HEK293T (cell line): ENCODE measurements at places on chromosomes 3 and 15.
A peak's percentile ranks its signal among the peaks of the same experiment; 100 is the strongest.

- DNase-seq, result no peak
Measured at GRCh38 chr15:29099131-29099880, 170.3 kb downstream of the NSMCE3 start.

DNA sequence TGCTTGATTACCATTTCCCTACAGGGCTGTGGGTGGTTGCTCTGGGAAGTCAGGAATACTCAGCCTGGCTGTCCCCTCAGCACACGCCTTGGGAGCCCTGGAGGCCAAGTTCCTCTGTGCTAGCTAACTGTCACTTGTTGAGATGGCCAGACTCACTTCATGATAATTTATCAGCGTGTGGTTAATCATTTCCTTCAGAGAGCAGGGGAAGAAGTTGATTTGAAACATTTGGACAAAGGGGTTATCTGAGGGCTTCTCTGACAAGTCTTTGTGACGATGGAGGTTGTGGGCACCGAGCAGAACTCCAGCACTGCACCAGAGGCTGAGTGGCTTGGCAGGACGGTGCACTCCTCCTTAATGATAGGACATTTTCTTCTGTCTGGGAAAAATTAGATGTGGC is 61.9 kb downstream of the WHAMM start:
- no peak for DNase-seq

DNA sequence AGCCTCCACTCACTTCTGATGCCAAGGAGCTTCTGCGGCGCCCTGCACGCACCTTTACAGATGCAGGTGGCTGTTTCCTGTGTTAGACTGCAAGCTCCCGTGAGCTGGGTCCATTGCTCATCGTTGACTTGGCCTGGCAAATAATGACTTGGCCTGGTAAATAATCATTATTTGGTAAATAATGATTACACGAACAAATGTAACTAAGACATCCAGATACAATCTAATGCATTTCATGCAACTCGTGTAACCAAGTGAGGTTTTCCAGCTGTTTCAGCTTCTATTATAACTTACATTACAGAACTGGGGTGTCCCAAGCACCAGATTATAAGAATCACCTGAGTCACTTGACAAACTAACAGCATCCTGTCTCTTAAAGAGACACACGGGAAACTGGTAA is 92.1 kb upstream of the BHLHE40 start:
- DNase-seq, result no peak

DNA sequence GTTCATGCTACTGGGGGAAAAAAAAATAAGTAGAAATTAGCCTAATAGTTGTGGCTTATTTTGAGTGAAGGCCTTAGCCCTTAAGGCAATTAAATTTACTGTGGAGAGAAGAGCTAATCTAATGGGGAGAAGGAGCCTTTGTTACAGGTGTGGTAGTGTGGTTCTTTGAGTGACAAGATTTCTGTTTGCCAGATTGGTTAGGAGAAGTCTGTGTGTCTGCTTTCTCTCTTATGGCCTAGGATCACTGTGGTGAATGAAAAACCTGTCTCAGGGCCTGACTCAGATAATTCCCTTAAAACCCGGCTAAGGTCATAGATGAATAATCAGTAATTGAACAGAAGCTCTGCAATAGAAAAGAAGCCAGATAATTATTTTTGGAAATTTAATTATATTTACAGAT is 27.0 kb downstream of the OPA1 start:
- no peak for DNase-seq

- DNase-seq, result no peak
Measured at GRCh38 chr3:47536221-47536891, 22.8 kb upstream of the ELP6 start.

- no peak for DNase-seq
Measured at GRCh38 chr3:72165317-72165716, 380.4 kb upstream of the PROK2 start.

DNA sequence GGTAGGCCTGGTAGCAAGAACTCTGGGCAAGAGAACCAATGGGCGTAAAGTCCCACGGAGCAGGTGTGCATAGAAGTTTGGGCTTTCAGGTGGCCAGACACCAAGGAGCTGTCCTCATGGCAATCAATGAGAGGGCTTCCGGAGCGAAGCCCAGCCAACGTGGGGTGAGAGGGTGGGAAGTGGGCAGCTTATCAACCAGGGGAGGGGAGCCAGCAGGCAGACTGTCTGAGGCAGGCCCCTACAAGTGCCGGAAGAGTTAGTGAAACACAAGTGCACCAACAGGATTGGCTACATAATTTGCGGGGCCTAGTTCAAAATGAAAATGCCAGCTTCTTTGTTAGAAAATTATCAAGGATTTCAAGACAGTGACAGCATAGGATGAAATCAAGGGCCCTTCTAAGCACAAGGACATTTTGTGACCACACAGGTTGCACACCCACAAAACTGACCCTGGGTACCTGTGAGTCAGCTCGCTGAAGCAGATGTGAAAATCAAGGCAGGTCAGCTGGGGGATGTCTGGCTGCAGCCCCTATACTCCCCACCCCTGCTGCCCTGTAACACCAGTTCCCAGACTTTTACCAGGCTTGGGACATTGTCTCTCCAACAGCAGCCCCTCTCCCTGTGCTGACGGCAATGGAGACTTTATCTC is 102.1 kb upstream of the ETV5 start:
- DNase-seq, result no peak

- no peak for DNase-seq
Measured at GRCh38 chr15:100783291-100783690, 96.3 kb upstream of the ALDH1A3 start.

DNA sequence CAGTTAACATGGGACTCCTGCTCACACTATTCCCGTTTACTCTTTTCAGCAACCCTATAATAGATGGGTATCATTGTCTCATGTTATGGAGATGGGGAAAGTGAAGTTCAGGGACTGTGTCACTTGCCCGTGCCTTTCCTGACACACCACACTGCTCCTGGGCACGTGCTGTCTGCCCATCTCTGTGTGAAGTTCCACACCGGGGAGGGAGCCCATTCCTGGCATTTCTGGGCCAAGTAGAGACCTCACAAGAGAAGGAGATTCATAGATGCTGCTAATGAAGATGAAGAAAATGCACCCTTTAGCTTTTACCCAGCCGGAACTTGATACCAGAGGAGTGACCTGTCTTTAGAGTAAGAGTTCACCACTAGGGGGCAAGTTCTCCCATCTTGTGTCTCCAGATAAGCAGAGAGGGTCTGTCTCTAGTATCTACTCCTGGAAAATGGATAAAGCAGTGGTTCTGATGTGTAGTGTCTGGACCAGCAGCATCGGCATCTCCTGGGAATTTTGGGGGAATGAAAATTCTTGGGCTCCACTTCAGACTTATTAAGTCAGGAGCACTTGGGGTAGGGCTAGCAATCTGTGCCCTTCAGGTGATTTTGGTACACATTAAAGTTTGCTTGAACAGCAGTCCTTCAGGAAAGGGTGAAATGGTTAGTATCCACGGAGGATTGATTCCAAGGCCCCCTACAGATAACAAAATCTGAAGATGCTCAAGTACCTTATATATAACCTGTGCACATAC is 2.0 kb upstream of the TOPBP1 start:
- DNase-seq, result peak; percentile 63

GRCh38 chr3:119580067-119580760 is 922 bp downstream of the ADPRH start:
- DNase-seq, result no peak

DNA sequence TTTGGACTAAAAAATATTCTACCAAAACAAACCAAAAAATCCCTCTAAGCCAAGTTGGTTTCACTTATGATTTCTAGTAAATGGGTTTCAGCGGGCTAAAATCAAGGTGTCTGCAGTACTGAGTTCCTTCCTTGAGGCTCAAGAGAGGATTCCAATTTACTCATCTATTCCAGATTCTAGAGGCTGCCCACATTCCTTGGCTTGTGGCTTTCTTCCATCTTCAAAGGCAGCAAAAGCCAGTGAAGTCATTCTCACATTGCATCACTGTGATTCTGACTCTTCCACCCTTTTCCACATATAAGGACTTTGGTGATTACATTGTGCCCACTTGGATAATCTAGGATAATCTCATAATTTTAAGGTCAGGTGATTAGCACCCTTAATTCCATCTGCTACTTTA is 48.1 kb downstream of the DPPA2 start:
- DNase-seq, result no peak

GRCh38 chr3:149771652-149772271 is 19.5 kb upstream of the COMMD2 start:
- DNase-seq, result peak; percentile 70

DNA sequence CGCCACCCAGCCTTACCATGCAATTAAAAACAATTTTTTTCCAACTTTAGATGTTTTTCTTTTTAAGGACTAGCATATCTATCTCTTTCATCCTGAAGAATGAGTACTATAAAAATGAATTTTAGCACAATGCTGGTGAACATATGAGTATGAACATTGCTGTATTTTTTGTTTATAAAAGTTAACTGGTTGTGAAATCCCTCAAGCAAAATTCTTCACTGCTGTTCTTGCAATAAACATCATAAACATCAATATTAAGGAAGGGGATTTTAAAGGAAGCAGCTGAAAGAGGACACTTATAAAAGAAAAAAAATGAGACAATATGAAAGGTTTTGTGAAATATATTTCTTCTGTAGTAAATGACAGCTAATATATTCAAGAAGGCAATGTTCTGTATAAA is 3.0 kb downstream of the PLSCR4 start:
- DNase-seq, result no peak

DNA sequence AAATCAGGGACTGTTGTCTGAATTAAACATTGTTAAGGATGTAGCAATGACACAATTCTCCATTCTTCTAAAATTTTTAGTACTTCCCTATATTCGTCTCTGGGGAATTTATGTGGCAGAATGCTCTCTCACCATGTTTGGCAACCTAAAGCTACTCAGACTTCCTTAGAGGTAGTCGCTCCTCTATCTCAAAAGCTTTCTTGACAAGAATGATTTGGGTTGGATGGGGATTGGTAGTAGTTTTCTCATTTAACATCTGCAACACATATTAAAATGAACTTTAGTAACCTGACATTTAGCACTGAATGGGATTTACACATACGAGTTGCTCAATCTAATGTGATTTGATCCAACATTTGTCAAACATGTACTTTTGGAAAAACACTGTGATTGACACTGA is 233.3 kb downstream of the RBMS3 start:
- DNase-seq, result no peak

GRCh38 chr3:20160230-20160629 is 25.8 kb downstream of the SGO1 start:
- no peak for DNase-seq

- DNase-seq, result no peak
Measured at GRCh38 chr15:70254311-70254869, 156.7 kb upstream of the TLE3 start.

DNA sequence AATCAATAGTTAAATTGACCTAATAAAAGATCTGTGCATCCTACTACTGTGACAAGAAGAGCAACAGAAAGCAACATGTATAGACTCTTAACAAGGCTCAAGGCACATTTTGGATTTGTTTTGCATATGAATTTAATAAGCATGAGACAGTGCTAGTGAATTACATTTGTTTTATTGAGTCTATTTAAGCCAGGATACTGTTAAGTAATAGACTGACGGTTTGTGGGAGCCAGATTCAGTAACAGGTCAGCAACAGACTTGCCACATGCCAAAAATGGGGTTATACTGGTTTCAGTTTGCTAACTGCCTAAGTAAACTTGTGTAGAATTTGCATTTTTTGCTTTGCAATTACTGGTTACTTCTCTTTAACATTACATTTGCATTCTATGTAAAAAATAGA is 54.0 kb downstream of the MBNL1 start:
- no peak for DNase-seq

DNA sequence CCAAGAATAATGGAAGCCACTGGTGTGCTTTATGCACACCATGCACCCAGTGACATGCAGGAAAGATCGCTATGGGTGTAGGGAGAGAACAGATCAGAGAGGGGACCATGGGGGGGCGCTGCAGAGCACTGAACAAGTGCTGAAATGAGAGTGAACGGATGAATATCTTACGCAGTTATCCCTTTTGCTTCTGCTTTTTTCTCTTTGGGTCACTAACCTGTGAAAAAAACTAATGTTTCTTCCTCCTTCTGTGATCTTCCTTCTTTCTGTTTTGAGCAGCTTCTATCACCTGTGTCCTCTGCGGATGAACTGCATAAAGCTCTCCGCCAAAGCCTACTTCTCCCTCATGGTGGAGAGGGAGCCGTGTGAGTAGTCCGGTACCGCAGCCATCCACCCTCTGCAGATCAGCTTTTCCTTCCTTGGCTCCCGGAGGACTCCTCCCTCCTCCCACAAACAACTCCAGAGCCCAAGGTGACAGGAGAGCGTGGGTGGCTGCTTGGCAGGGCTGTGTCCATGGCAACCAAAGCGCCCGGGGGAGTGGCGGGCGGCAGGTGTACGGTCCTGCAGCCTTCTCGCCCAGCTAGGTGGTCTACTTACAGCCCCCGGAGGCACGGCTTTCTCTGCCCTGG is 106.2 kb downstream of the DGKG start:
- no peak for DNase-seq

DNA sequence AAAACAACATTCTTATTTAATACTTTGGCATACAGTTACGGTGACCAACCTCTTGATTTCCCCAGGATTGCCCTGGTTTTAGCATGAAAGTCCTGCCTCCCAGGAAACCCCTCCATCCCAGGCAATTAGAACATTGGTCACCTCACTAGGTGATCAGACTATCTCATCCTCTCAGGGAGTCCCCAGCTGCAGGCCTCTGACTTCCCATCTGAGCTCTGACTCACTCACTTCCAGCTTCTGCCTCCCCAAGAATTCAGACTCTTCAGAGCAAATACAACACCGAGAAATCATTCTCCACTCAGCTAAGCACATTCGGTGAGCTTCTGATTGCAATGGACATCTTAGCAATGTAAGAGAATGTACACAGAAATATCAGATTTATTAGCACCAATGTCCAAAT is 92.4 kb upstream of the HES1 start:
- no peak for DNase-seq

DNA sequence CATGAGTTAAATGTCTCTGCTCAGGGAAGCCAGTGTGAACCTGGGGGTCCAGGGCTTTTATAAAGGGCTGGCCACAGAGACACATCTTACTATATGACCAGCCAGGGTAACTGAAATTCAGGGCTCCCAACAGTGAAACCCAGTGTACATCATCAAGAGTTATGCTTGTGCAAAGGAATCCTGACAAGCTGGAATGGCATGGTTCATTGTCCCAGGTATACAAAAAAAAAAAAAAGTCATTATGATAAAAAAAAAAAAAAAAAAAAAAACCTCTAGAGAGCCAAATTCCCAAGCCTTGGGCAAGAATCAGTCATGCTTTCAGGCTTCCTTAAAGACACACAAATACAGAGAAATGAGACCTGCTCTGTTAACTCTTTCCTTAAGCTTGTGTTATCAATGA is 452.0 kb downstream of the GABRG3 start:
- DNase-seq, result no peak

GRCh38 chr3:173733029-173733652 is 335.6 kb downstream of the NLGN1 start:
- no peak for DNase-seq

- DNase-seq, result peak; percentile 48
Measured at GRCh38 chr15:71752604-71753289, 57.6 kb upstream of the NR2E3 start.
